Immature natural killer cell (primary cell): ENCODE measurements at places on chromosomes 11 and 22.

- no peaks in the 10 kb centered on the region for H3K36me3 ChIP-seq
- H3K4me1 ChIP-seq, result peaks cover 4% of the 10 kb centered on the region
- peak; percentile 73 for DNase-seq
- no peaks in the 10 kb centered on the region for H3K27me3 ChIP-seq
These were observed 20.1 kb downstream of the TSSC4 start for GRCh38 chr11:2420502-2421225.

DNA sequence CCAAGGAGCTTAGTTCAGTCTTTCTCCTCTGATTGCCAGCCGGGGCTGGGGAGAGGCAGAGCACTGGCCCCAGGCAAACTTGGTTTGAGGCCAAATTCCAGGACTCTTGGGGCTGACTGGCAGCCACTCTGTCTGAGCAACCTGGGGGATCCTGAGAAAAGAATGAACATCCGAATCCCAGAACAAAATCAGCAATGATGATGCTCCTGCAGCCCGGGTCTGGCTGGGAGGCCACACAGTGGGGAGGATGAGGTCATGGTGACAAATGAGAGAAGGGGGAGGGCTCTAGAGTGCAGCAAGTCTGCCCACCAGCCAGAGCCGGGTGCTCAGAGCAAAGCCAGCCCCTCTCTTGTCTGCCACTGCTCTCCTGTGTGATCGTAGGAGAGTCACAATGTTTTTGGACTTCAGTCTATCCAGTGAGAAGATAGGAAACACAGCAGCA lies 71.8 kb upstream of the PAX6 start:
- H3K4me3 ChIP-seq, result no peak overlapping the region
- H3K27me3 ChIP-seq, result peaks cover 3% of the 10 kb centered on the region
- H3K4me1 ChIP-seq, result no peaks in the 10 kb centered on the region
- no peaks in the 10 kb centered on the region for H3K36me3 ChIP-seq

GRCh38 chr11:78371221-78371891 lies 46.3 kb downstream of the GAB2 start:
- no peak for DNase-seq
- H3K4me1 ChIP-seq, result no peaks in the 10 kb centered on the region
- no peak overlapping the region for H3K27ac ChIP-seq
- no peak overlapping the region for H3K4me3 ChIP-seq
- H3K36me3 ChIP-seq, result no peaks in the 10 kb centered on the region

DNA sequence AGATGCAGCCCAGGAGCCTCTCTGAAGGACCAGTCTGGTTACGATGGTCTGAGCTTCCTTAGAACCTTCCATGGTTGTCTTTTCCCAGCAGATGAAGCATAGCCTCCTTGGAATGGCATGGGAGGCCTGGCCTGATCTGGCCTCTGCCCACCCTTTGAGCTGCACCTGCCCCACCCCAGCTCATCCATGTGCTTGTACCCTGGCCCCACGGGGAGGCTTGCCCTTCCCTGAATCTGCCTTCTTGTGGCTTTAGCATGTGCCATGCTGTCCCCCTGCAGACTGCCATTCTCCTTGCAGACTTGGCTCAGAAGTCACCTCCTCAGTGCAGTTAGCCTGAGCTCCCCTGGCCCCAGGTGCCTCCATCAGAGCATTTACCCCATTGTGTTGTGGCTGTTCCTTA lies 62.5 kb downstream of the FBLN1 start:
- peaks cover 12% of the 10 kb centered on the region for H3K27me3 ChIP-seq
- no peak overlapping the region for H3K4me3 ChIP-seq
- no peak overlapping the region for H3K27ac ChIP-seq
- no peaks in the 10 kb centered on the region for H3K4me1 ChIP-seq

- H3K4me3 ChIP-seq, result no peak overlapping the region
- DNase-seq, result no peak
- H3K4me1 ChIP-seq, result no peaks in the 10 kb centered on the region
- peaks cover 2% of the 10 kb centered on the region for H3K27me3 ChIP-seq
- no peak overlapping the region for H3K27ac ChIP-seq
These were observed 203.1 kb upstream of the CADM1 start for GRCh38 chr11:115707180-115707905.

DNA sequence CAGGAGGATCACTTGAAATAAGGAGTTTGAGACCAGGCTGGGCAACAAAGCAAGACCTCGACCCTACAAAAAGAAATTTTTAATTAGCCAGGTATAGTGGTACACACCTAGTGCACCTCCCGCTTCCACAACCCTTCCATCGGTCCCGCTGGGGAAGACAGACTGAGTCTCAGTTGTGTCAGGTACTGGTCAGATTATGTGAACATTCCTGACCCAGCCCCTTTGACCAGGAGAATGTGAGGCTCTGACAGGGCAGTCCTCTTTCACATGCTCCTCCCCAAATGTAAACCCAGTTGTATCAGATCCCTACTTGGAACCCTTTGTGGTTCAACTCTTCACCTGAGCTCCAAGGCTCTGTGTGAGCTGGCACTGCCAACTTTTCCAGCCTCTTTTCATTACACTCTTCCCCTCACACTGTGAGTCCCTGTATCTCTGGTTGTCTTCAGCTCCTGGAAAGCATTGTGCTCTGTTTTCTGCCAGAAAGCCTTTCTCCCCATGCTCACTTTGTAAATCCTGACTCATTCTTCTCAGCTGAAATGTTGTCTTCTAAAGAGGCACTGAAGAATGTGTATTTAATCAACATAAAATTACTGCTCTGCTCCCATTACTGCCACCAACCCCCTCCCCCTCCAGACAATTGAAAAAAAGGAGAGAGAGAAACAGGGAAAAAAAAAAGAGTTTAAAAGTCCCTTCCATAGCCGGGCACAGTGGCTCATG lies 2.1 kb upstream of the TTLL12 start:
- peak overlapping the region; percentile 46 for H3K4me3 ChIP-seq
- no peaks in the 10 kb centered on the region for H3K36me3 ChIP-seq
- peak overlapping the region; percentile 91 for H3K27ac ChIP-seq
- DNase-seq, result no peak

DNA sequence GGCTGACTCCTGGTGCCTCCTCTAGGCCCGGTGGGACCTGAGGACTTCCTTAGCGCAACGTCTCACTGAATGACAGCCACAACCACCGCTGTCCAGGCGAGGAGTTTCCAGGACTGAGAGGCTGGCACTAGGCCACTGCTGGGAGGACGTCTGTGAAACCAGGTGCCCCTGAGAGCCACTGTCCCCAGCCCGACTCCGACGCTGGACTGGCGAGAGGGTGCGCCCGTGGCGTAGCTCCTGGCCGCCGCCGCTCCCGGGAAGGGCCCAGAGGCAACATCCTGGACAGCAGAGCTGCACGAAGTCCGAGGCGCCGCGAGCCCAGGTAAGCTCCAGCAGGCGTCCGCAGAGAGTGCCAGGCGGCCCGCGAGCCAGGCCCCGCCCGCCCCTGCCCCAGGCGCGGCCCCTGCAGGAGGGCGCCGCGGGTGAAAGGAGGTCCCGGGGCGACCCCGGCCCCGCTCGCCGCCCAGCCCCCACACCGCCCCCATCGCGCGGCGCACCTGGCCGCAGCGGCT lies 525 bp downstream of the DGCR2 start:
- H3K4me3 ChIP-seq, result peak overlapping the region; percentile 88
- H3K36me3 ChIP-seq, result no peaks in the 10 kb centered on the region

- H3K4me1 ChIP-seq, result peaks cover 2% of the 10 kb centered on the region
- no peak for DNase-seq
- no peaks in the 10 kb centered on the region for H3K36me3 ChIP-seq
- H3K27me3 ChIP-seq, result peaks cover 4% of the 10 kb centered on the region
These were observed 43.7 kb upstream of the APOA1 start for GRCh38 chr11:116881143-116881542.

GRCh38 chr11:122632181-122632824 lies 23.2 kb upstream of the UBASH3B start:
- no peaks in the 10 kb centered on the region for H3K36me3 ChIP-seq
- H3K4me3 ChIP-seq, result no peak overlapping the region
- H3K4me1 ChIP-seq, result peaks cover 5% of the 10 kb centered on the region
- DNase-seq, result no peak

GRCh38 chr11:105033781-105034180 lies 1.2 kb downstream of the CASP1 start:
- peak overlapping the region; percentile 99 for H3K4me3 ChIP-seq
- peaks cover 51% of the 10 kb centered on the region for H3K36me3 ChIP-seq
- peak overlapping the region; percentile 98 for H3K27ac ChIP-seq
- DNase-seq, result no peak
- H3K27me3 ChIP-seq, result peaks cover 3% of the 10 kb centered on the region

GRCh38 chr22:35177811-35178210 lies 79.5 kb upstream of the HMGXB4 start:
- DNase-seq, result no peak
- H3K4me1 ChIP-seq, result no peaks in the 10 kb centered on the region
- H3K27me3 ChIP-seq, result peaks cover 19% of the 10 kb centered on the region
- H3K27ac ChIP-seq, result no peak overlapping the region
- no peaks in the 10 kb centered on the region for H3K36me3 ChIP-seq
- H3K4me3 ChIP-seq, result no peak overlapping the region

DNA sequence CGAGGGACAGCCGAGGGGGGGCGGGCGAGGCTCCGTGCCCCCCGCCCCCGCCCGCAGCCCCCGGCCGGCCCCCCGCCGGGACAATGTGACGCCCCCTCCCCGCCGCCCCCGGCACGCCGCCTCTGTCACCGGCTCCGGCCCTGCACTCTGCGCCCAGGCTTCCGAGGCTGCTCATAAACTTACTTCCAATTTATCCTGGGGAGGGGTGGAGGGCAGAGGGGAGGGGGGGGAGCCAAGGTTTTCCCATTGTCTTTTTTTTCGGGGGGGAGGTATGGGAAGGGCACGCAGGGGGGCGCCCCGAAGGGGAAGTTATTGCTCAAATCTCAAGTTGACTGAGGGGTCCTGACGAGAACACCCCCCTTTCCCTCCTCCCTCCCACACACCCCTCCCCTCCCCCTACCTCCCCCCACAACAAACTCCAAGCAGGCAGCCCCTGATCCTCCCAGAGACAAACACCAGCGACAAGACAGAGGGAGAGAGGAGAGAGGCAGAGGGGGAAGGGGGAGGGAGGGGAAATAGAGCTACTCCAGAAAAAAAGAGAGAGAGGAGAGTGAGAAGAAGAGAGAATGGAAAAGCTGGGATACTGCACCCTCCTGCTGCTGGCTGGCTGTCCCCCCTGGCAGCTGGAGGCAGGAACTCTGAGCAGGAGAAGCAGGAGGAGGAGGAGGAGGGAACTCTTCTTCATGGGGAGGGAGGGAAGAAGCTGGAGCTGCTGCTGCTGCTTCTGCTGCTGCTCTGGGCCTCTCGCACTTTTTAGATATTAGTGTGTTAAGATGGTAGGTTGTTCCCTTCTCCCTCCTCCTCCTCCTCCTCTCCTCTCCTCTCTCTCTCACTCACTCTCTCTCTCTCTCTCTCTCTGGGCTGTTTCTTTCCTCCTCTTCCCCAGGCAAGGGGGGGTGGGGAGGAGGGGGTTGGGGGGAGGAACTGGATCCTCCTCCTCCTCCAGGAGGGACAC lies 631 bp downstream of the PHF21A start:
- H3K4me1 ChIP-seq, result peaks cover 44% of the 10 kb centered on the region
- H3K27me3 ChIP-seq, result peaks cover 14% of the 10 kb centered on the region
- peak overlapping the region; percentile 95 for H3K27ac ChIP-seq

DNA sequence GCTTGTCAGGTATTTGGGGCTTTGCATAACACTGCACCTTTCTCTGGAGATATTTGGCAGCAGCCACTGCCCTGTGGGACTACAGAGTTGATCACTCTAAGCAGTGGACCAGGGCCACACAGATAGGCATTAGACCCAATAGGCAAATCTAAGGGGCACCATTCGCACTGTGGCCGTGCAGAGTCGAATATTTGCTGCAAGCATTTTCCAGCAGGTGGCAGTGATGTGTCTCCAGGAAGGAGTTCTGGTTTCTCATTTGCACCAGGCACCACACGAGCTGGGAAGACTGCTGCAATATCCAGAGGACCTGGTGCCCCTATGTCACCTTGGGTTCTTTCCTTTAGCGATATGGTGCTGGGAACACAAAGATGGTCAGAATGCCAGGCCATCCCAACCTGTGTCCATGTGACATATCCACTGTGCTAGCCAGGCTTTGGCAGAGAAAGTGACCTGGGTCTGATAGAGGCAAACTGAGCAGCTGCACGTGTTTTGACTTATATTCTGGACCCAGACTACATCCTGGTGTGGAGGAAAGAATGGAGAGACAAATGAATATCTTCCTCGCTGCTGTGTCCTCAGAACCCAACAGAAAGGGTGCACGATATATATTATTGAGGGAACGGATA lies 318.7 kb downstream of the BUD13 start:
- DNase-seq, result no peak
- H3K36me3 ChIP-seq, result no peaks in the 10 kb centered on the region
- no peak overlapping the region for H3K27ac ChIP-seq
- no peaks in the 10 kb centered on the region for H3K4me1 ChIP-seq

DNA sequence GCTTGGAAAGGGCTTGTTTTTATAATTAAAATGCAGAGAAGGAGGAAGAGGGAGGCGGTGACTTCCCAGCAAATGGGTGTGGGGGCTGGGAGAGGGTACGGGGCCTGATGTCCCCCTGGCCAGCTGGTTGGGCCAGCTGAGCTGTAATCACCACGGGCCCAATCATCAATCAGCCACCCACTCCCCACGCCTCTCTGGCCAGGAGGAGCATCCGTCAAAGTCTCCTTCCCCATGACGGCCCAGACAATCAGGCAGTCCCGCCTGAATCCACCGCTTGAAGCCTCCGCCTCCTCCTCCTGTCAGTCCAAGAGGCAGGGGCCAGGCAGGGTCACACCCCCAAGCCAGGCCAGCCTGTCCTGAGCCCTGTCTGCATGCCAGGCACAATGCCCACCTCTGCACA lies 13.3 kb upstream of the CABP7 start:
- no peaks in the 10 kb centered on the region for H3K4me1 ChIP-seq
- H3K36me3 ChIP-seq, result no peaks in the 10 kb centered on the region
- no peak for DNase-seq
- H3K27me3 ChIP-seq, result no peaks in the 10 kb centered on the region
- no peak overlapping the region for H3K27ac ChIP-seq

DNA sequence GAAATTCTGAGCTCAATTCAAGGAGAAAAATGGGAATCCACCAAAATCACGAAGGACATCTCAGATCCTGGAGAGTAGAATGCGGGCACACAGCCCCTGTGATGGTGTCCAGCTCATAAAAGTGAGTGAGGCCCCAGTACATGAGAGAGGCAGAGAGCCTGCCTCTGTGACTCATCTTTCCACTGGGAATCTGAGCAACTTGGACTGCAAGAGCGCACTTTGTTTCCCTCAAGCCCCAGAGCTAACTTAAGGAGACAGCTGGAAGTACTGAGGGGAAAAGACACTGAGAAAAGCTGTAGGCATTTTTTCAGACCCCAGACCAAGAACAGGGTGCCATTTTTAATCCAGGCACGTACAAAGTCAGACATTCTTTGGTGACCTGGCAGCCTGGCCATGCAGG lies 273.7 kb downstream of the C11orf87 start:
- H3K27me3 ChIP-seq, result no peaks in the 10 kb centered on the region
- H3K27ac ChIP-seq, result no peak overlapping the region
- no peaks in the 10 kb centered on the region for H3K36me3 ChIP-seq

DNA sequence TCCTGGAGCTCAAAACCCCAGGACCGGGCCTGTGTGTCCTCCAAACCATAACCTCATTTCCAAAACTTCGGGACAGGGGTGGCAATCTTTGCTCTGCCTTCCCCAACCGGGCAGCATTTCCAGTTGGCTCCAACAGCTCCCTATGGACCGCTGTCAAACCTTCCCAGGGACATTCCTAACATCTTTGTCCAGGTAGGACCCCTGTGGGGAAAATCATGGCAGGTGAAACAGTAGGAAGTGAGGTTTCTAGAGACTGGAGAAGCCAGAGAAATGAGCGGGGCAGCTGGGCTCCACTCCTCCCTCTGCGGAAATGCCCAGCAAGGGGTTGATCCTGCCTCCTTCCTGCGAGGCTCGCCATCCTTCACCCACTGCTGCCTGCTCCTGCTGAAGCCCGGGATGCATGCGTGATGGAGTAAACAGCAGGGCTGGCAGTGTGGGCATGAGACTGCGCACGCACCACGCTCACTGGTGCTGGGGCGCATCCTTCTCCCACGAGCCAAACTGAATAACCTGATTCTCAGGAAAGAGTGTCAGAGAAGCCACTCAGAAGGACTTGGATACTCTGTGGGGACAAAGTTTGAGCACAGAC lies 136.4 kb downstream of the BUD13 start:
- peaks cover 6% of the 10 kb centered on the region for H3K27me3 ChIP-seq
- H3K36me3 ChIP-seq, result no peaks in the 10 kb centered on the region
- DNase-seq, result no peak
- H3K4me1 ChIP-seq, result no peaks in the 10 kb centered on the region
- H3K4me3 ChIP-seq, result no peak overlapping the region
